Activated naive CD4-positive, alpha-beta T cell (primary cell): ENCODE measurements at places on chromosomes 4 and X.

- no peak for DNase-seq
Observed at GRCh38 chr4:11507920-11508319, 79.2 kb upstream of the HS3ST1 start.

DNA sequence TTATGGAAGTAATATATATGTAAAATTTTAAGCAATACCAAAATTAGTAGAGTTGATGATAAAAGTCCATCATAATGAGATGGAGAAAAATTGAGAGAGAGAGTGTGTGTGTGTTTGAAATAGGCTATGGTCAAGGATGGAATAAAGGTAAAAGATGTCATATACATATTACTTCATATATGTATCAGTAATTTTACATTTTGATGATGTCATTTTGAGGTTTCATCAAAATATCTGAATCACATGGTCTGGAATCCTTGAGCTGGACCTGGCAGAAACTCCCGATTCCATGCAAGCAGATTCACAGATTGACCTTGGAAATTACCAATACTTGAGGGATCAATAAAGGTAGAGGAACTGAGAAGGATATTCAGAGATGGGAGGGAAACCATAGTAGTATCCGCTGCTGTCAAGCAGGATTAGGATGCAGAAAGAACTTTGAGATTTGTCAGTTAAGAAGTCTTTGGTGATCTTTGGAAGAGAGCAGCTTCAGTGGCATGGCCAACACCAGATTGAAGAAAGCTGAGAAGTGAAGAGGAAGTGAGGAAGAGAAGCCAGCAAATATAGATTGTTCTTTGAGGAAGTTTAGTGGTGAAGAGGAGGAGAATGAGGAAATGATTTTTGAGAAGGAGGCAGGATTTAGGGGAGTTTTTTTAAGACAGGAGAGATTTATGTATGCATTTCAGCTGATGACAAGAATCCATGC is 21.5 kb downstream of the DNAAF6 start:
- DNase-seq = no peak

DNA sequence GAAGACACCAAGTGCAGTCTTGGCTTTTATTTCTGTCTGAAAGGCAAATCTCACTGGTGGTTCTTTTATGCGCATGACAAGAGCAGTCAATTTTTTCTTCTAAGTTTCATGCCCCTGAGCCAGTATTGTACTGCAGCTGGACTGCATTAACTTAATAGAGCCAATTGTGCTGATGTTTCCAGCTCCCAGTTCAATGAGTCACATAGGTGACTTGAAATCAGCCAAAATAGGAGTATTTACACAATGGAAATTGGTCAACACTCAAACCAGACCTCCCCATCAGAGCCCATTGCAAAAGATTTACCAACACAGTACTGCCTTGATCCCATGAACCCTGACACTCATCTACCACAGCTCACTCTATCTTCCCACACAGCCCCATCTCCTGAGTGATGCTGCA is 100.3 kb upstream of the GUCY1A1 start:
- DNase-seq = no peak

- no peak for DNase-seq
Observed at GRCh38 chrX:23792861-23793553, 10.0 kb downstream of the SAT1 start.

GRCh38 chrX:13716455-13716854 is 18.0 kb downstream of the TRAPPC2 start:
- DNase-seq = no peak

GRCh38 chr4:158906073-158906472 is 137.2 kb downstream of the FNIP2 start:
- no peak for DNase-seq

- no peak for DNase-seq
Observed at GRCh38 chr4:80312124-80312523, 23.4 kb upstream of the CFAP299 start.
